ENCODE measurements at places on chromosomes 4 and X.

GRCh38 chr4:15003401-15003890, 1.2 kb downstream of the CPEB2 start:
- peak; percentile 35 for DNase-seq

DNA sequence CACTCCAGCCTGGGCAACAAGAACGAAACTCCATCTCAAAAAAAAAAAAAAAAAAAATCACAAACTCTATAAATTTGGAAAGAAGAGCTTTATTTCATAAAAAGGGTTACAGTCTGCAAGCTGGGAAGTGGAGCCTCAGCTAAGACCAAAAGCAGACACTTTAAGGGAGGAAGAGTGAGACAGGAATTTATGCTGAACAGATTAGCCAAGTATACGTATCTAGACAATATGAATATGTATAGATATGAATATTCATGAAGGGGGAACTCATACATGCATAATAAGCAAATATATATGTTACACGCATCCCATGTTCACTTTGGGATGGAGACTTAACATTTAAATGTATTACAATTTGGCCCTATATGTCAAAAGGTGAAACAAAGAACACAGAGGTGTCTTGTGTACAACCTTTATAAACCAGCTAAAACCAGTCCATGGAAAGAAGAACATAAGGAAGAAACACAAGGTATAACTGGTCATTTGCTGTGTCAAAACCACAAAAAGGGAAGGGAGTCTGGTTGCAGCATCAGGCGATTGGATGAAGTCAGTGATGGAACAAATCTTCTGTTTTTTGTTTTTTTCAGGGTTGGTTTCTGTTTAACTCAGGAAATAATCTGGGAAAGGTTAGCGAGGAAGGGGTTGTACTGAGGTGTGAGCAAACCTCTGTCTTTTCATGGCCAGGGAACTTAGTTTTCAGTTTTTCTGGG, 130.0 kb upstream of the MAOA start:
- no peak for DNase-seq

GRCh38 chr4:154961263-154961662, 180.2 kb downstream of the RBM46 start:
- no peak for DNase-seq

GRCh38 chr4:142614621-142615323, 231.3 kb downstream of the INPP4B start:
- no peak for DNase-seq

DNA sequence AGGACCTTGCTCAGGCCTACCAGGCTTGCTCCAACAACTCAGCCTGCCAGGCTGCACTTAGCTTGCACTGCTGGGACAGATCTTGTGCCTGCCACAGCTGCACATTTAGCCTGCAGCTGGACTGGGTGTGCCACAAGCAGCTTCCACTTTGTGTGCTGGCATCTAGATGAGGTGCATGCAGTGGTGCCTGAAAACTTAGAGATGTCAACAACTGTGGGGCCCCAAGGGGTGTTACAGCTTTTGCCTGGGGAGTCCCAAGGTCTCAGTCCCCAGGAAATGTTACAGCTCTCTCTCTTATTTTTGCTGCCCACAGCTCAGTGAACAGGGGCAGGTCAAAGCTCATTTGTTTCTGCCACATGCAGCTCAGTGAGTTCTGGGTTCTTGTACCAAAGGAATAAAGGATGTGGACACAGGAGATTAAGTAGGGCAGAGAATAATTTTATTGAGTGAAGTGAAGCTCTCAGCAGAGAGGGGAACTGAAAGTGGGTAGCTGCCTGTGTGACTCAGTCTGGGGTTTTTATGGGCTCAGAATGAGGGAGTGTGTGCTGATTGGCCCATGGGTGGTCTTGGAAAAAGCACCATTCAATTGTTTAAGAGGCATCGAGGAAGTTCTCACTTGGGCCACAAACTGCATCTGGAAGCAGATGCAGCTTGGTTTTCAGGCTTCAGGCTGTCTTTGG, 828.3 kb downstream of the TECRL start:
- DNase-seq, result no peak

DNA sequence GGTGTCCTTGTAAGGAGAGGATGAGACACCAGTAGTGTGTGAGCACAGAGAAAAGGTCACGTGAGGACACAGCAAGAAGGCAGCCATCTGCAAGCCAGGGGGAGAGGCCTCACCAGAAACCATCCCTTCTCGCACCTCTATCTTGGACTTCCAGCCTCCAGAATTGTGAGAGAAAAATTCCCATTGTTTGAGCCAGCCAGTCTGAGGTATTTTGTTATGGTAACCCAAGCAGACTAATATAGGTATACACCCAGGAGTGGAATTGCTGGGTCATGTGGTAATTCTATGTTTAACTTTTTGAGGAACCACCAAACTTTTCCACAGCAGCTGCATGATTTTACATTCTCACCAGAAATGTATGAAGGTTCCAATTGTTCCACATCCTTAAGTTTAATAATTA, 25.6 kb downstream of the ZDHHC9 start:
- DNase-seq, result no peak

- no peak for DNase-seq
Observed at GRCh38 chr4:84579403-84579776, 3.5 kb upstream of the CDS1 start.

DNA sequence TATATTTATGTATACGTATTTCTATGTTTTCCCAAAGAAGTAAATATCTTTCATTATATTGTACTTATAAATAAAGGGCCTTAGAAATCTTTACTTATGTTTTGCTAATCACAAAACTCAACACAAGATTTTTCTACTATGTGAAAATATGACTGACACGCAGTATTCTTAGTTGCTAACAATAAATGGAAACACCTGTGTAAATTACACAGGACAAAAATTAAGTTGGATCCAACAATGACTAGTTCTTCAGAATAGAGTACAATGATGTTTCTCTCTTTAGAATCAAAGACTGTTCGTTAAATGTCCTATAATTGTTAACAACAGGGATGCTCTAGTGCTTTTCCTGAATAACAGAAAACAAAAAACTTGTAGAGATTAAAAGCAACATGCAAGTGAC, 96.1 kb downstream of the PPP3CA start:
- DNase-seq, result no peak

GRCh38 chr4:140893939-140894338, 137.8 kb upstream of the TBC1D9 start:
- no peak for DNase-seq

DNA sequence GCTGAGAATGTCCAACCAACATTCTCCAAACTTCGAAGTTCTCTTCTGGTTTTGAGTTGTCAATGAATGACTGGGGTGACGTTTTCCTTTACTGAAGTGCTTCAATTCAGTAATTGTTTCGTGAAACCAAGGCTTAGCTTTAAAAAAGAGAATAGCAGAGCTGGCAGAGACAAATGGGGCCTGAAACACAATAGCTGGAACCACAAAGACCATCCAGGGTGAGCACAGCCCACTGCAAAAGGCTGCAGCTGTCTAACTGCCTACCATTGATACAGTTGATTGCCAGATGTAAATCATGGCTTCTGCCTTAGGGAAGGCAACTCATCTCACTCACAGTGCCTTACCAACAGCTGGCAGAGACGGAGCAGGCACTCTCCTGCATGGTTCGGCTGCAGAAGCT, 78.7 kb upstream of the ZNF518B start:
- no peak for DNase-seq

DNA sequence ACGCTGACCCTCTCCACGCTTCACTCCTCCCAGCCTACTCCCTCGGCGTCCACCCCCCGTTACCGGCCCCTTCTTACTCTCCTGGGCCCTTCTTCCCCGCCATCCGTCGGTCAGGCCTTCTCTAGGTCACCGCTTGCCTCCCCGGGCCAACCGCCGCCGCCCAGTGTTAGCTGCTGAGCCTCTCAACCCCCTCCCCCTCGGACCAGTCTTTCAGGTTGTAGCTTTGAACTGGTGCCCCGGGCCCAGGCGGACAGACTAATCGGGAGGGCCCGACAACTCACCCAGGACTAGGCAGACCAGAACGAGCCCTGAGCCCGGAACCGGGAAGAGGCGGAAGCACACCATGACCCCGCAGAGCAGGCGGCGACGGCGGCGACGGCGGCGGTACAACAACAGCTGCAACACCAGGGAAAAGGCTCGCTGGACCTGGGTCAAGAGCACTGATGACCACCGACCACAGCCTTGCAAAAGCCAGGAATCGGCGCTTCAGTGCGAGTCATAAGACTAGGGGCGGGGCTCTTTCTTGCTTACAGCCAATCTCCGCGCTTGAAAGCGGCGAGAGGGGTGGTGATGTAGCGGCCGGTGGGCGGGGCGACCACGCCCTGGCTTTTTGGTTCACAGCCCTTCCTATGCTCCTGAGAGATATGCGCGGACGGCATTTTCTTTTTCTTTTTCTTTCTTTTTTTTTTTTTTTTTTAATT, at the start of gene LAMP2:
LAMP2 (minus strand) TSS at position 472 of the 701 bp plus-strand sequence; CDS start at position 345, 127 bp downstream.
- DNase-seq, result peak; percentile 57

DNA sequence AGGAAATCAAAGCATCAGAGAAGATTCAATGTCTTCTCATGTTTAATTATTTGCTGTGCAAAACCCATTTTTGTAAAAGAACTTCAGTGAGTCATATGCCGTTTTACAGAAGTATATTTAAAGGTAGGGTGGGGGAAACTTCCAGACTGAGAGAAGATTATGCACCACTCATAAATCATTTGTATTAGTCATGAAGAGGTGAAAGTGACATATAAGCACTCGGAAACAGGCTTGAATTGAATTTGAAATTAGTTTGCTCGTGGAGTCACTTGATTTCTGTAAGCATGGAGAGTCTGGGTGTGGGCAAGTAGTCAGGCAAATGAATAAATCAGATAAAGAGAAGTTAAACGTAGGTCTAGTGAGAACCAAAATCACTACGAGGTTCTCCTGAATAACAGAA, 335.1 kb downstream of the ANK2 start:
- DNase-seq, result no peak

DNA sequence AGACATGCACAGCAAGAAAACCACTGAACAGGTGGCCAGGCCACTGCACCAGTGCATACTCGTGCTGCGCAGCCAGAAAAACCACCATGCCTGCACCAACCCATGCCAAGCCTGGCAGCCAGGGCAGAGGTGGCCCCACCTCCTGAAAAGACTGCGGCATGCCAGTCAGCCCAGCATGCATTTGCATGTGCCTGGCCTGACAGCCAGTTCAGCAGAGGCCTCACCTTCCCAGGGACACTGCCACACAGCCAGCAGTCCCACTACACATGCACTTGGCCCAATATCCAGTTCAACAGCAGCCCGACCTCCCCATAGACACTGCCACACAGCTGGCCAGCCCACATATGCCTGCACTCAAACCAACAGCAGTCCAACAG, 43.5 kb upstream of the DDX60 start:
- DNase-seq, result no peak

GRCh38 chr4:113083346-113083745, 33.9 kb downstream of the ANK2 start:
- DNase-seq, result no peak

GRCh38 chrX:154506483-154507332, 9.3 kb downstream of the FAM3A start:
- no peak for DNase-seq

GRCh38 chrX:103831803-103832544, at the start of gene RAB9B:
Gene RAB9B (minus strand): TSS chrX:103832257. CDS start chrX:103825784, 6,473 bp downstream.
- peak; percentile 54 for DNase-seq

- DNase-seq, result no peak
Observed at GRCh38 chrX:10794203-10794630, 173.8 kb upstream of the MID1 start.

DNA sequence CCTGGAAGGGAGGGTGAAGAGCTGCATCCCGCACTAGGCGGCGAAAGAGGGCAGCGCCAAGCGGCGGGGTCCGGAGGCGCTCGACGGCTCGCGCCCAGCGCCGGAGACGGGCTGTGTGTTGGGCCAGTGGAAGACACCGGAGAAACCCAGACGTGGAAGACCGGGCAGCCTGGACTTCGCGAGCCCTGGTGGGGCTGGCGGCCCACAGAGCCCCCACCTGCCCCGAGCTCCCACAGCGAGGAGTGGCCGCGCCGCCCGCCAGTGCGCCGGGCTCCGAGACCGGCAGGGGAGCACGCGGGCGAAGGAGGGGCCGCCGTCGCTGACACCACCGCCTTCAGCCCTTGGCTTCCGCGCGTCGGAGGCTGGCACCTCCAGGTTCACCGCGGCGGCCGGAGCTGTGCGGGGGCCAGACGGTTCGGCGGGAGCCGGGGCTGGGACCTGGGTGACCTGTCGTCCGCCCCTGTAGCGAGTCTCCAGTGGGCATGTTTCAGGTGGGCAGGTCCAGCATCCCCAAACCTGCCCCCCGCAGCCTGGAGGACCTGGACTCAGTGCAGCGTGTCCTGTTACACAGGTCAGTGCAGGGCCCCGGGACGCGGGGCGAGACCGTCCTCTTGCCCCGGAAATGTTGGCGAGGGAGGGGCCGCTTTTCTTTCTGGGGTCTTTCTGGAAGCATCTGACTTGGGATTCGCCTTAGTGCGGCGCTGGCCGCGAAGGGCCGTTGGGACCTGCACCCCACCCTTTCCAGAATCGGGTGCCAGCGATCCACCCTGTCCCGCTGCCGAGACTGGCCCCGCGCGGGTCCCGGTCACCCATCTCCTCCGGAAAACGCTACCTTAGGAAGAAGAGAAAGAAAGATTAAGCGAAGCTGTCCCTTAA, 9.6 kb upstream of the INTU start:
- no peak for DNase-seq

GRCh38 chr4:156970501-156971164, 966 bp downstream of the PDGFC start:
- no peak for DNase-seq

DNA sequence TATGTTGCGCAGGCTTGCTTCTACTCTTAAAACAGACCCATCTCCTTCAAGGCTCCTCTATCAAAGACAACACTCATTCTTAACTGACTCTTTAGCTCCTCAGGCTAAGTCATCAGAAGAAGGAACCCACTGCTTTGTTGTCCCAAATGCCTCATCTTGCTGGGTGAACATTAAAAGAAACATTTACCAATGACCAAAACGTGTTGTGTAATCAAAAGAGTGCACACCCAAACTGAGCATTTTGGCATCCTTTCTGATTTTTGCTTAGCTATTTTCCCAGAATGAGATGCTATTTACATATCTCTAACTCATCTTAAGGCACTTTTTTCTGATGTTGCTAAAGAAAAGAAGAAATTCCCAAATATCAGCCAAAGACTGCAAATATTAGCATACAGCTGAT, 131.7 kb upstream of the VCX3A start:
- no peak for DNase-seq

DNA sequence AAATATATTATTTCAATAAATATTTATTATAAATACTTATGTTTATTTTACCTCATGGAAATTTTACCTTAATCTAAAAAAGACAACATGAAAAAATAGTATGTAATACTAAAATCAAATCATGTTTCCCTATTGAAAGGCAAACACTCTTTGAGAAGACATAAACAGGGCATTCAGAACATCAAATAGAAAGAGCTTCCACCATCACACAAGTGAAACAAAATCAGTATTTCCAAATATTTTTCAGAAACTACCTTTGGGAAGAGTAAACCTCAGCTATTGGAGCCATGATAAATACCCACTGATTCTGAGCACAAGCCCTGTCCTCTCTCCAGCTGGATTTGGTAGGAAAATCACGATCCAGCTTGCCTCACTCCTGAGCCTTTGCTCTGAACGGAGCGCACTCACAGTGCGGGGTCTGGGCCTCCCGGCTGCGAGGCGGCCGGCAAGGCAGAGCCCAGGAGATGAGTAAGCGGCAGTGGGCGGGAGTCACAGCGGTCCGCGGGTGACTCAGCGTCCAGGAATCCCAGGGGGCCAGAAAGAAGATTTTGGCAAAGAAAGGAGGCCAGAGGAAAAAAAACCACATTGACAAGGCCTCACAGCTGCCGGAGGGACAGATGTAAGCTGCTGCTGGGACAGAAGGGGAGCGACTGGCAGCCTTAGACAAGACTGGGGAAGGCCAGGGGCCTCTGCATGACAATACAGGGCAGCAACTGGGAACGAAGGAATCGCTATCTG, 14.7 kb upstream of the ANXA5 start:
- DNase-seq, result peak; percentile 9

- no peak for DNase-seq
Observed at GRCh38 chrX:153438532-153438931, 7.3 kb downstream of the TREX2 start.

Measured in activated CD4-positive, alpha-beta T cell treated with anti-CD3 and anti-CD28 coated beads for 24 hours (primary cell).